ENCODE measurements at places on chromosomes 2 and 18. TPM values are rescaled to one million over a fixed set of nuclear protein-coding genes. Genes with fewer than 3 reads are reported as not detected.

CTLA4 gene
- total RNA-seq: 69.7 TPM

DNA sequence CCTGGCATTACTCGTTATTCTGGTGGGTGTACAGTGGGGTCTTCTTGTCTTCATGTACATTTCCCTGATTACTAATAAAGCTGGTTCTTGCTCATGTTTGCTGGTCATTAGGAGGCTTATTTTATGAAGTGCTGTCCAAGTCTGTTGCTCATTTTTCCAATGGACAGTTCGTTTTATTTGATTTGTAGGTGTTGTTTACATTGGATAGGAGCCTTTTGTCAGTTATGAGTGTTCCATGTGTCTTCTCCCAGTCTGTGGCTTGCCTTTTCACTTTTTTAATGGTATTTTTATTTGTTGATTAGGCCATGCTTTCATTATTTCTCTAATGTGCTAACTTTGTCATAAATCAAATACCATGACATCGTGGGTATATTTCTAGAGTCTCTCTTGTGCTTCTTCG, 51.9 kb downstream of the CEP192 start:
- no peak for DNase-seq

VSNL1 gene
- not detected for total RNA-seq

DNA sequence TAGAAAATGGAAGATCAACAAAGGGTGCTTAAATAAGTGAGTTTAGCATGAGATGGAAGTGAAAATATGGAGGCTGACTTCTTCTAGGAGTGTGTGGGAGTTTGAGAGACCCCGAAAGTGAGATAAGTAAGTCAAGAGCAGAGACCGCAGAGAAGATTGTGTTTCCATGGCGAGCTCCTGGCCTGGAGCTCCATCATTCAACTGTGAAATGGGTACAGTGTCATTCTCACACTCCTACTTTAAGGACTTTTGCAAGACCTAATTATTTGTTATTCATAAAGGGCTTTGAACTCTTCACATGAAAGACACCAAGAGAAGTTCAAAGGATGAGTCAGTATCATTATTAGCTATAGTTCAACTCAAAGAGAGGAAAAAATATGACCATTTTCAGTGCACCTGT, 134.2 kb upstream of the PIK3C3 start:
- no peak for DNase-seq

DNA sequence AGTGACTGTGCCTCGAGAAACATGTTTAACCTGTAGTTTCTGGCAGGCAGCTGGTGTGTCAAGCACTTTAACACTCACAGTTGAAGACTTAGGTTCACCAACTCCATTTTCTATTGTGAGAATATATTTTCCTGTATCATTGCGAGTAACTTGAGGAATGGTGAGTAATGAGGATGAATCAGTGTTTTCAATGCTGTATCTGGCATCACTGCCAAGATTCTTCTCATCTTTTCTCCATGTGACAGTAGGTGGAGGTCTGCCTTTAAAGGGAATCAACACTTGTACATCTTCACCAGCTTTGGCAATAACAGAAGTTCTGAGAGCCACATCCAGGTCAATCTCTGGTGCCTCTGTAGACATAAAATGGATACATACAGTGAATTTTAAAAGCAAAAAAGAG, 72.8 kb downstream of the PLEKHA3 start:
- DNase-seq: no peak

SPATA3 gene
- not detected for total RNA-seq

- DNase-seq: peak; percentile 64
Measured at GRCh38 chr2:25664183-25664964, 9.0 kb downstream of the DTNB start.

- no peak for DNase-seq
Measured at GRCh38 chr2:36695746-36696415, 626 bp upstream of the VIT start.

GRCh38 chr2:99489063-99489760, 605 bp downstream of the REV1 start:
- DNase-seq: peak; percentile 47

VWC2L gene
- total RNA-seq: not detected

GRCh38 chr2:158041400-158041799, 60.3 kb upstream of the UPP2 start:
- DNase-seq: no peak

DNA sequence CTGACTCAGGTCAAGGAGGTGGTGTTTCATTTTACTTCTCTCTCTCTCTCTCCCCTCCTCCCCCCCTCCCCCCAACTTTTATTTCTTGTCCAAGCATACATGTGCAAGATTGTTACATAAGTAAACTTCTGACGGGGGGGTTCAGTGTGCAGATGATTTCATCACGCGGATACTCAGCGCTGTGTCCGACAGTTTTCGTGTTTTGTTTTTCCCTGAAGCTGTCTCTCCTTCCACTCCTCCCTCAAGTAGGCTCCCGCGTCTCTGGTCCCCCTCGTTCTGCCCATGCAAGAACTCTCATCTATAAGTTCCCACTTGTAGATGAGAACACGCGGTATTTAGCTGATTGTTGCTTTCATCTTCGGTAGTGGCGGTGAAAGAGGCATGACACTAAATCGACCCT, 111.0 kb upstream of the ANKRD30BL start:
- DNase-seq: no peak

GRCh38 chr2:85997017-85997970, 108.4 kb downstream of the POLR1A start:
- no peak for DNase-seq

DNA sequence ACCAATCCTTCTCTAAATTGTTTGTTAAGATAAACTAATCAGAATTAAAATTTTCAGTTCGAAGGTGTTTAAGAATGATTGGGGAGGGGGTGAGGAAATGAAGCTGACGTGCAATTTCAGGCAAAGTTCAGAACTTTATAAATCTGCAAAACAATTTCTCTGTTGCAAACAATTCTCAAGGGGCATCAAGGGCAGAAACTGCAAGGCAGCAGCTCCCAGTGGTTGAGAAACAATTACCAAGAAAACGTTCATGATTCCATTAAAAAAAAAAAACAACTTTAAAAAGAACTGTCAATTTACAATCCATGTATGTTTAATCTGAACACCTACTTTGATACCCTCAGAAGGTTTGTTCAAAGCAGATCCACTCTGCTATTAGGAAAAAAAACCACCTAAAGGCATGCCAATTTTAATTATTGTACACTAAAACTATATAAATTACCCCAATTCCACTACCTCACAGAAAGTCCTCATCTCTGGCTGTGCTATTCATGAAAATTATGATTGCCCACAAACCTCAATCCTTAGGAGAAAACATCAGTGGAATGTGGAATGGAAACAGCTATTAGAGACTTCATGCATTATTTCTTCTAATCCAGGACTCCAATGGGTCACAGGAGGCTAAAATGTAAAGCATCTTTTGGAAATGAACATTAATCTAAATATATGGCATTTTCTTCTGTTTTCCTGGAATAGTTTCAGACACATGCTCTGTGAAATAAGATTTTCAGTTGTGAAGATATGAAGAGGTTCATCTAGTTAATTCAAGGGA, 119.9 kb upstream of the ACVR1C start:
- no peak for DNase-seq

DNA sequence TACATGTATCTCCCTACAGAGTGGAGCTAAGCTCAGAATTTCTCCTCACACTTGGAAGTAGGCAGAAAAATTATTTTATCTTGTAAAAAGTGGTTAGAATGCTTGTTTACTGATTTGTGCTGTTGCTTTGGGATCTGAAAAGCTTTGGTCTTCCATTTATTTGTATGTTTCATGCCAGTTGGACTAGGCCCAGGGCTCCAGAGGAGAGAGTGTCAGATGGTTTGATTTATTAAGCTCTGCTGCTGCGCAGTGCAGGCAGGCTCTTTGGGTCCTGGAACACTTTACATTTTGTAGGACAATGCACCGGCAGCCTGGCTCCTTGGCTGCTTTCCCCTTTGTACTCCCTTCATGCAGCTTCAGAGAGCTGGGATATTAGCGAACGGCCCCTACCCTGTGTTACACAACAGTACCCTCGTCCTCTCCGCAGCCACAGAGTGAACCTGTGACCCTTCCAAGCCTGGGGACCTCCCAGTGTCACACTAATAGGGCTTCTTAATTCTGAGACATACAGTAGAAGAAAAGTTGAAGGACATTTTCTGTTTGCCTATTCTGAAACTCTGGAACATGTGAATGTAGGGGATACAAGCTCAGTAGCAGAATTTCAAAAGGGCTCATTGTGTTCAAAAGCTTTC, 56.7 kb upstream of the EML6 start:
- no peak for DNase-seq

DNA sequence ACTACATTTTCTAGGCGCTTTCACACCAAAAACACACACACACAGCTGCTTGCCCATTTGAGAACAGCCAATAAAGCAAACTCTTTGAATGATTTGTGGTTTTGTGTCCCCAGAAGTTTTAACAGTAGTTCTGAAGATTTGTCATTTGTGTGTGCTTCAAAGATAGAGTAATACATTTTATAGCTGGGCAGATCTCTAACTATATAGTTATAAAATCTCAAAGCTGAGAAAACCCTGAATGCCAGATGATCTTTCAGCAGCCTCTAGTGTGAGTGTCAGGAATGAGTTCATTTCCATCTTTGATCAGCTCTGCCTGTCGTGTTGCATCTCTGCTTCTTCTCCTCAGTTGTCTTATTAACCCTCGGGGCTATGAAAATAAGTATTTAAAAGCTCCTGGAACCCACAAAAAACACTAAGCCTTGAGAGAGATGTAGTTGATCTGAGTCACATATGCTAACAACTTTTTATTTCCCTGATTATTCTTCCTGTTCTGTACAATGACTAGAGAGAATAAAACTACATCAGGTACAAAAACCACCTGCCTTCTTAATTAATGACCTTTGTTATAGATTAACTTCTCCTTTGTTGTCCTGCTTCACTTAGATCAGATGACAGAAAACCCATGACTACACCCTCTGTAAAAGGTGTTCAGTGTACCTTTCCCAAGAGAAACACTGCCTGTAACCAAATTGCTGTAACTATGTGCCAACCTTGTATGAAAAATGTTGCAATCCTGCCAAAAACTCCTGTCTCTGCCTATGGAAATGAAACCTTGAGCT, 30.0 kb upstream of the SLC3A1 start:
- DNase-seq: no peak

G6PC2 gene
- total RNA-seq: not detected

ZNF385B gene
- not detected for total RNA-seq

KLHL41 gene
- total RNA-seq: not detected

DNA sequence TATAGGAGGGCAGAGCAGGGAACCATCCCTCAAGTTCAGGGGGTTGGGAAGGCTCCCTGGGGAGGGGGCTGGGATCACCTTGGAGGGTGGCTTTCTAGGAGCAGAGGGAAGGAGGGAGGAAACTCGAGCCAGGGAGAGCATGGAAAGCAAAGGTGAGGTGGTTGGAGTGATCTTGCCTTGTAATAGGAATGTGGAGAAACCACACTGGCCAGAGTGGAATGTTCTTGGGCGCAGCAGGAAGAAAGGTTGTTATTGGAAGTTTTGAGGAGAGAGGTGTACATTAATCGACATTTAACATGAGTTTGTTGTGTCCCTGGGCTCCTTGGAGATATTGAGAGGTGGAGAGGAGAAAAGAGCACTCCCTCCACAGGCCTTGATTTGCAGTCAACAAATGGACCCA, 272.2 kb downstream of the PRKCE start:
- no peak for DNase-seq

GRCh38 chr18:9101730-9102507, 580 bp upstream of the NDUFV2 start:
- DNase-seq: peak; percentile 42

TMEFF2 gene
- total RNA-seq: not detected

SIX3 gene
- total RNA-seq: not detected

SRD5A2 gene
- total RNA-seq: not detected

DNA sequence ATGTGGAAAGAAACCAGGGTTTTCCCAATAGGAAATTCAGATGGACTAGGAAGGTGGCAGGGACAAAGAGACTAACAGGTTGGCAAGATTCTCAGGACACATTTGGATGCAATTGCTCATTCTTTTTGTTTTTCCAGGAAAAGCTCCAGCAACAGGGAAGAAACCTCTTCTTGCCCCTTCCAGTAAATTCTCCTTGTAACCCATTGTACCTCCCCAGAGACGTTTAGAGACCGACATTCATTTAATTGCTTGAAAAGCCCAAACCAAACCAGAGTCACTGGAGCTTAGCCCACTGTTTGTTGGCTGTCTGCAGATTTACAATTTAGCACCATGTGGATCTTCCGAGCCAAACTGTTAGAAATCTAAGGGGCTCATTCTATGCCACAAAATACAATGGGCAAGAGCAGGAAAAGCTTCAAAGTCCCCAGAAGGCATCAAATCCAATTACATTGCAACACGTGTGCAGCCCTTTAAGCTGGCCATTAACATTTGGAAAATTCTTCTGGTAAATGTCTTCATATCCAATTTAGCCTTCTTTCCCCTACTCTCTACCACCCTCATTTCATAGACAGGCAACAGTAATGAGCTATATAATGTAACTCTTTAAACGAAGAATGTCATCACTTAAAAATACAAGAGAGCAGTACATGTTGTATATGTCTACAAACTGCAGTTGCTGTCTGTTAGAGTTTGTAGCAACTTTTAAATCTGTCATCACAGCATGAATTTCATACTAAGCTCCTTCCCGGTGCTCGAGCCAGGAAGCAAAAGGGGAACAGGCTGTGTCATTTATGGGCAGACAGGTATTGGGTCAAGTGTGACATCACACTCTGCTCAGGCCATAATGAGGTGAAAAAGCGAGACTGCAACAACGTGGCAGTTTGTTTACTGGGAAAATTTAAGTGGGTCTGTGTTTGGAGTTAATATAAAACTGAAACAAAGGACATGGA, 235.6 kb upstream of the HNRNPA3 start:
- no peak for DNase-seq

CPSF3 gene
- total RNA-seq: 65.7 TPM

- no peak for DNase-seq
Measured at GRCh38 chr2:112777036-112777435, 7.3 kb downstream of the IL1A start.

DNA sequence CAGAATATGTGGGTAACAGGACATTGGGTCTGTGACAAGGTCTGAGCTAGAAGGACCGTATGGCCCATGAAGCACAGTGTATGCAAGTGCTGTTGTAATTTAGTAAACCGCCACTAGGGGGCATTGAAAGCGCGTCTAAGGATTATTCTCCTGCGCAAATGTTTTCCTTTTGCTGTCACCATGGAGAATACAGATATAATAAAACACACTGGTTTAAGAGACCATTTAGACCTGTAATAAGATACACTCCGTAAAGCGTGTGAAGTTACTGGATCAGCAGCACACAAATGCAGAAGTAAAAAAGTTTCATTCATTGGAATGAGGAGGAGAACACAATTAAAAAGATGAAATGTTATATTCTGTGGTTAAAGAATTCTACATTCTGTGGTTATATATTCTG, 272.4 kb downstream of the AGAP1 start:
- peak; percentile 65 for DNase-seq
